Activated naive CD8-positive, alpha-beta T cell treated with anti-CD3 and anti-CD28 coated beads, Interleukin-2, amount 50 U/mL, for 24 hours (primary cell): ENCODE measurements at places on chromosomes 16 and 17.

DNA sequence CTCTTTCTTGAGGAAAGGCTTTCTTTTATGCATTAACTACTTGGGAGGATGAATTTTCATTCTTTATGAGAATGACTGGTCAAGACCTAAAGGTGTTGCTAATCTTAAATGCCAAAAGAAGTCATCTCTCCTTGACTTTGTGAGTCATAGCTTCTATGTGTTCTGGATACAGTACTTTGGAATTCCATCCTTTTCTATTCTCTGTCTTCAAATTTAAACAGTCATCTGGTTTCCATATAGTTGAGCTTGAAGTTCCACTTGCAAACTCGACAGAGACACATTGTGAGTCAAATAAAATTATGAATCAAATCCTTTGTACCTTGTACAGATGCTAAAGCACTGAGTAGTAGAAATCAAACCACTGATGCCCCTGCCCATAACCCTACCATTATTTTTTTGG, 271.9 kb upstream of the PMFBP1 start:
- DNase-seq = no peak

DNA sequence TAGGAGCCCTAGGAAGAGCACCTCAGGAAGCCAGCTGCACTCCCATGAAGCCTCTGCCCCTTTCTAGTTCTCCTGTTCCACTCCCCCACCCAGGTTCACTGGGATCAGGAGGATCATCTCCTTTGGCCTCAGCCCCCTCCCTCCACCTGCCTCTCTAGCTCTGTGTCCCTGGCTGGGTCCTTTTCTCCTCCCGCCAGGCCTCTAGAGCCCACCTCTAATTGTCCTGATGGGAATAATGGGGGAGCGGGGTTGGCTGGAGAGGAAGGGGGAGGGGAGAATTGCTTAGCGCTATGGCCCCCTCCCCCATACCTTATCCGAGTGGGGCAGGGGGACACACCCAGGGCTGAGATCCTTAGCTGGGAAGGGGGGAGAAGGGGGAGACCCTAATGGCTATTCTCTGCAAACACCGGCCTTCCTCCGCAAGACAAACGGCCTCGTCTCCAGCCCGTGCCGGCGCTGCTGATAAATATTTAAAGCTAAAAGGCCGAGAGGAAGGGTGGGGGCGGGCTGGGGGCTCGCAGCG, 997 bp downstream of the HOXB7 start:
- DNase-seq = no peak

DNA sequence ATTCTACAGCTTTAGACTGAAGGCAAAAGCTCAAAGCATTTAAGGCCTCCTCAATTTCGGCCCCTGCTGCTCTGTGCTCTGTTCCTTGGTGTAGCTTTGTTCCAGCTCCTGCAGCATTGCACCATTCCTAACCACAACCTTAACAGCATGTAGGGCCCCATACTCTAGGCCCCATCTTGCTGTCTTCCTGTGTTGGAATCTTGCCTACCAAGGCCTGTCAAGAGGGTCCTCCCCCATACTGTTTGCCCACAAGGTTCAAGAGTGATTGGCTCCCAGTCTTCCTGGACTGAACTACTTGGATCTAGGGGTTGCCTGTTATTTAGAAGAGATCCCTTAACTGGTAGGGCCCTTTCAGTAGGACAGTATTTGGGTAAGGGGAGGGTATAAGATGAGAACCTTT, 26.8 kb downstream of the TRPV2 start:
- no peak for DNase-seq

DNA sequence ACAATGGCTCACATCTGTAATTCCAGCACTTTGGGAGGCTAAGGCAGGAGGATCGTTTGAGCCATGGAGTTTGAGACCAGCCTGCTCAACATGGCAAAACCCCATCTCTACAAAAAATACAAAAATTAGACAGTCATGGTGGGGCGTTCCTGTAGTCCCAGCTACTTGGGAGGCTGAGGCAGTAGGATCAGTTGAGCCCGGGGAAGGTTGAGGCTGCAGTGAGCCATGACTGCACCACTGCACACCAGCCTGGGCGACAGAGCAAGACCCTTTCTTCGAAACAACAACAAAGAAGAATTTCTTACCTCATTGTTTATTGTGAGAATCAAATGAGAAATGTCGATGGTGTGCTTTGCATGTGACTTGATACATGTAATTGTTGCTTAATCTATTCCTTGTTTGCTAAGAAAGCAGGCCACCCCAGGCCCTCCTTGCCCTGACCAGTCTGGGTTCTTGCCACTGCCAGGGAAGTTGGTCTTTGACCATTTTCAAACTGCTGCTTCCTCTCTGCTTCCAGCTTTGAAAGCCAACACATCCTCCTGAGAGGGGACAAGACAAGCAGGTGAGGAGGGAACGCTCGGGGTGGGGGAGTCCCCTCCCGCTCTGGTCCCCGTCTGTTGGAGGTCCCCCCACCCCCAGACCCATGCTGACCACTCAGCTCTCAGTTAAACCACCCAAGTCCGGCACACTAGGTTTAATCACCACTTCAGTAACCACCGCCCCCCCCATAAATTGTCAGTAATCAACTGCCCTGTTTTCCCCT, 47.3 kb upstream of the CPNE2 start:
- DNase-seq = no peak

DNA sequence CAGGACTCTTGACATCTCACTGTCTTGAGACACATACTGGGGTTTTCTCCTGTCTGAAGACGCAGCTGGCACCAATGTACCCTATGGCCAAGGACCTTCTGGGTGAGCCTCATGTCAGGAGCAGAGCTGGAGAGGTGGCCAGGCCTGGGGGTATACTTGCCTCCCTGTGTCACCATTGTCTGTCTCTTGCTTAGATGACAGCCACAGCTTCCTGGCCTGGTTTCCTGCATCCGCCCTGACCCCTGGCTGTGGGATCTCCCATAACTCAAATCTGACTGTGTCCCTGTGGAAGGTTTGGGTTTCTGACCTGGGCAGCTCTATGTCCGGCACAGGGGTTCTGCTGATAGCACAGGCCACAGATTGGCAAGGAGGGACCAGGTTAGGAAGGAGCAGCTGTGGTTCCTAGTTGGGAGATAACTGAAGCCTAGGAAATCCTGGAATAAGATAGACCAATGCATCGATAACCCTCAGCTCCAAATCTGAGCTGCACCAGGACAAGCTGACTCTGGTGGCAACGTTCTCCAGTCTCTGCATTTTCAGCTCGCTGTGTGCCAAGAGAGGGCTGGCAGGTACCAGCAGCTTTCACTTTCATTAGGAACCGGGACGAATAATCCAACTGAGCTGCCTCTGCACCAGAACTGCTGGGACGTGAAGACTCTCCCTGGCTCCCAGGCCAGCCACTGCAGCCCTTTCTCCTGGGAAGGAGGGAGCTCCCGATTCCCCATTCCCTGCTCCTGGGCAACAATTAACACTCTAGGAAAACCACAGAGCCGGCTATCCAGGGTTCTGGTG, 5.0 kb downstream of the DEXI start:
- no peak for DNase-seq

DNA sequence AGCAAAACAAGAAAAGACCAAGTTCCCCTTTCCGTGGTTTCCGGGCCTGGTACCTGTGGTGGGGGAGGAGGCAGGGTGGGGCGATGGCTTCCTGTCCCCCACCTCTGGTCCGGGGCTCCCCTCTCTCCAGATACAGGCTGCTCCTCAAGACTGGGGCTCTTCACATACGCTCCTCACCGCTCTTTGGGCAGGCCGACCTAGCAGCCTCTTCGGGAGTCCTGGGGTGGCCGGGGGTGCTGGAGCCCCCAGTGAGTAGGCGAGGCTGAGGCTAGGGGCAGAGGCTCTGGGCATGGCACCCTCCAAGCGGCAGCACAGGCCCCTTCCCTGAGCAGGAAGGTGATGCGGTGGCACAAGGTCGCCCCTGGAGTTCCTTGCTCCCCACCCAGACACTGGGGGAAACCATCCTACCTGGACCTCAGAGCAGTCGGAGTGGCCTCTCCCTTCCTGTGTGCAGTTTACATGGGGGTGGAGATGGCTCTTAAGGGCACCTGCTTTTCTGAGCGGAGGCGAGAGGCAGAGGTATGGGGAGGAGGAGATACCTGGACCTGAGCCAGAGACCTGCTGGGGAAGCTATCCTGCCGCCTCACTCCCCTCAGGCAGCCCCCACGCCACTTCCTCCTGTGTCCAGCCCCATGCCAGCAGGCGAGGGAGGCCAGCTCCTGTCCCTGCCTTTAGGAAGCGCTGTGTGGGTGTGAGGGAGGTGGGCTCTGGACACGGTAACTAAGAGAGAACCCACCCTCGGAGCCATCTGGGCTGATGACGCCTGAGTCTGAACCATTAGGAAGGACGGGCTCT, 891 bp downstream of the CORO1A start:
- DNase-seq = peak; percentile 76
